ENCODE measurements at places on chromosomes 6 and 20.

DNA sequence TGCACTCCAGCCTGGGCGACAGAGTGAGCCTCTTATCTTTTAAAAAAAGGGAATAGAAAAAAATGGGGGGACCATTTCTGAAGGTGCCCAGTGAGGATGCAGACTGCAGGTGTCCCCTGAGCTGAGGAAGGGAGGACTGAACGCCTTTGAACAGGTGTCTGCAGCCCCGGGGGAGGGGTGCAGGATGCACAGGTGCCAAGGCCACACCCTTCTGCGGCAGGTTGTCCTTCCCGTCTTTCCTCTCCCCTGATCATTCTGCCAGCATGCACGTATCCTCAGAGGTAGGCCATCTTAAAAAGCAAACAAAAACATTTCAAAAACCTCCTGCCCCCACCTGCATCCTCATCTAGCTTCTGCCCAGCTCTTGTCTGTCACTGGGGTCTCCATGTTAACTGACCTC lies 101.3 kb downstream of the MTHFD1L start:
- DNase-seq, result no peak

- DNase-seq, result no peak
Observed at GRCh38 chr6:52746213-52746612, 17.1 kb downstream of the GSTA2 start.

GRCh38 chr6:11845664-11846577 lies 67.3 kb upstream of the ADTRP start:
- no peak for DNase-seq

DNA sequence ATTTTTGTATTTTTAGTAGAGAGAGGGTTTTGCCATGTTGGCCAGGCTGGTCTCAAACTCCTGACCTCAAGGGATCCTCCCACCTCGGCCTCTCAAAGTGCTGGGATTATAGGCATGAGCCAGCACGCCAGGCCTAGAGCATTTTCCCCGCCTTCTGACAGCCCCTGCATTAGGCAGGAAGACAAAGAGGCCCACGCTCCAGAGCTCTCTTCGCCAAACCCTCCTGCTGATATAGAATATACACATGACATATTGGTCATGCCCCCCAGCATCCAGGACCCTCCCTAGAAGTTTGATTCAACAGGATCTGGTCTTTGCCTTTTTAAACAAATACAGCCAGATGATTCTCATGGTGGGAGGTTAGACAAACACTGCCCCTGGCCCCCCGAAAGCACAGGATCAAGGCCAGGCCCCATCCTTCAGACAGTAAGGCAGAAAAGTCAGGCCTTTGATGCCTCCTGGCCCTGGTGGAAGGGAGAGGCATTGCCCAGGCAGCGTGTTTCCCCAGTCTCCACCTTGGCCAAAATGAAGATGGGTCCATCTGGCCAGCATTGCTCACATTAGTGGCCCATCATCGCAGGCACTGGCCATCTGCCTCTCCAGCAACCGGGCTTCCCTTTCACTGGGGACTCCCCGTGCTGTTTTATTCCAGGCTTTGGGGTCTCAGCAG lies 4.4 kb downstream of the SULF2 start:
- DNase-seq, result no peak

DNA sequence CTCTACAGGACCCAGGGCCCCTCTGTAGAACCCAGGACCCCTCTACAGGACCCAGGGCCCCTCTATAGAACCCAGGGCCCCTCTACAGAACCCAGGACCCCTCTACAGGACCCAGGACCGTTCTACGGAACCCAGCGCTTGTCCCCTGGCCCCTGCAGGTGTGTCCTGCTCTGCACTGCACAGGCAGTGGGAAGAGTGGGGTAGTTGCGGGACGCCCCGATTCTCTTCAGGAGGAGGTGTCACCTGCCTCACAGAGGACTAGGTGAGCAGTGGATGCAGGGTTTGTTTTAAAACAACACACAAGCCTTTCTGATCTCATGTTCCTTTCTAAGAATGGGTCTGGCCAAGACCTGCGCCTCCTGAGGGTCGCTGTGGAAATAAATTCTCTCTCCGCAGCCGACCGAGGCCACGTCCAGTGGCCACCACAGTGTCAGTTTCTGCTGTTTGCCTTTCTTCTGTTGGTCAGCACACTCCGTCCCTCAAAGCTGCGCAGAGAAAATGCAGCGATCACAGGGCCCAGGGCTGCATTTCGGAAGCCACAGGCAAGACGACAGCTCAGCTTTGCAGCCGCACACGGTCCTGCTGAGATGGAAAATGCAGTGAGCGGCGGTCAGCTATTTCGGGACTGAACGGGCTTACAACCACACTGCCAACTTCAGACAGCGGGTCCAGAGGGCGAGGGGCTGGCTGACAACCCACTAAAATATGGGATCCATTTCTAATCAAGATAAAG lies 135.2 kb downstream of the DLL1 start:
- no peak for DNase-seq
